Right cardiac atrium (tissue), 5 donors: ENCODE measurements at places on chromosomes 5 and 9.
A peak's percentile ranks its signal among the peaks of the same experiment; 100 is the strongest.

- DNase-seq = no peak
These were observed 98.6 kb downstream of the SLC1A3 start for GRCh38 chr5:36705055-36705454.

GRCh38 chr5:94746731-94747124 is 128.3 kb downstream of the SLF1 start:
- no peak for DNase-seq

DNA sequence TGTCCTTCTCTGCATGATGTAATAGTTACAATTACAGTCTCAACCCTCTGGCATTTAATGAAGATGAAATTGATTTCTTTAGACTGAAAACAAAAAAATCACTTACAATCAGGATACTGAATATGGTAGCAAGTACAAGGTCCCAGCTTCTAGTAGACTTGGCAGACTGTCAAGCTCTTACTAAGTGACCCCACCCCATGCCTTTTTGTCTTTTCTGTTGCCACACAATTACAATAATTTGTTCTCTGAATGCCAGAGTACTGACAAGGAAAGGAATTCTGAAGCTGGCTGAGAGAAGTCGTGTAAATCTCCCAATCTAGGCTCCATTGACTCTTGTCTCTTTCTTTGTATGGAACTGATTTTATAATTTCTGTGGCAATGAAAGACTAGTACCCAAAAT is 154.2 kb downstream of the TMC1 start:
- DNase-seq = no peak

- DNase-seq = no peak
These were observed 280.8 kb downstream of the SLIT3 start for GRCh38 chr5:169020102-169020501.

GRCh38 chr5:77844373-77844622 is 68.2 kb upstream of the TBCA start:
- no peak for DNase-seq

GRCh38 chr9:26955222-26955903 is 849 bp upstream of the IFT74 start:
- DNase-seq = no peak

GRCh38 chr5:142922223-142922952 is 152.2 kb downstream of the ARHGAP26 start:
- DNase-seq = no peak

GRCh38 chr9:80440724-80441123 is 869.0 kb downstream of the TLE4 start:
- DNase-seq = no peak

DNA sequence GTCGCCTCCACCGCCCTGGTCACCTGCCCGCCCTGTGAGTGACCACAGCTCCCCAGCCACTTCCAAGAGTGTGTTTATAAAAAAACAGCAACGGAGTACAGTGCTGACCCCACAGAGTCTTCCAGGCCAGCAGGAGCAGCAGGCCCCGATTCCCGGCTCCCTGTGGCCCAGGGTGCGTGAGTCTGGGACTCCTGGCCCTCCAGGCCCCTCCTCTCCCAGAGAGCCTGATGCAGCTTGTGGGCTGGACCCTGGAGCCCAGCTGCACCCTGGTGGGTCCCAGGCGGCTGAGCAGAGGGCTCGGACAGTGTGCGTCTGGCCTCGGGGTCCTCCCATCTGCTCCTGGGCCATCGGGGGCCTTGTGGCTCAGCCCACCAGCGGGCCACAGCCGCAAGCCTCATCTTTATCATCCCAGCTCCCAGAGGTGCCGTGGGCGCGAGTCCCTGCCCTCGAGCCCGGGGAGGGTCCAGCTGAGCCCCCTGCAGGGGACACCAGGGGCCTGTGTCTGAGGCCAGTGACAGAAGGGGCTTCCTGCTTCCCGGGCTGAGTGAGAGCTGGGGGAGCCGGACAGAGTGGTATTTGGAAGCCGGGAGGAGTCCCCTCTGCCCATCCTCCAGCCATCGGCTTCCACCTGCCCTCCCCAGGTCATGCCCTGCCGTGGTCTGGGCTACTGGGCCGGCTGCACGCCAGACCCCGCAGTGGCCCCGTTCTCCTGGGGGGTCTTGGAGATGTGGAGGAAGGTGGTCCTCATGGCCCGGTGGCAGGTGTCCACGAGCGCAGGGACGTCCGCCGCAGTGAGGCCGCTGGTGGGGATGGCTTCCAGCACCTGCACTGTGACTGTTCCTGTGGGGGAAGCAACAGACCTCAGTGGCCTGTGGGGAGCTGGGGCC is 10.6 kb downstream of the EGFL7 start:
- no peak for DNase-seq

GRCh38 chr9:10613419-10613818 is 617 bp upstream of the PTPRD start:
- DNase-seq = no peak

DNA sequence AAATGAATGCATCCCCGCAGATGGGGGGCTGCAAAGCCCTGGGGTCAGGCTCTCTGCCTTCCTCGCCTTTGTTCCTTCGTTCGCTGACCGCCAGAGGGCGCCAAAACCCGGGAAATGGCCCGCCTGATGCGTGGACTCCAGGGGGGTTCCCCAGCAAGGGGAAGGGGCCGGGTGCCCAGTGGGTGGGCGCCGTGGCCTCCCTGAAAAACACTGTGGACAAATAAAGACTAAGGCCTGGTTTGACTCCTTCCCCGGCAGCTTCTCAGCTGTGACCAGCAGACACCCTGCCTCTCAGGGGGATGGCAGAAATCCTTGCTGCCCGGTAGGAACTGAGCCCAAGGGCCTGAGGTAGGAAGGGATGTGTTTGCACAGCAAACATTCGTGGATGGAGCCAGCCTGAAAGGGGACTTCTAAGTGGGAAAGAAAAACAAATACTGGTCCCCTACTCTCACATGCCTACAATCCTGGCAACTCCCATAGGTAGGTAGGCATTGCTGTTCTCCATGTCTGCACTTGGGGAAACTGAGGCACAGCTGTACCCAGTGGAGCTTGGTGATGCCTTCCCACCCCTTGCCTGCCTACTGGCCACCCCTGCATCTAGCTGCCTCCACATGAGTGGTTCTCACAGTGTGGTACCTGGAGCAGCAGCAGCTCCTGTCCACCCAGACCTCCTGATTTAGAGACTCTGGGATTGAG is 57.7 kb downstream of the DUSP1 start:
- DNase-seq = peak; percentile 50

GRCh38 chr5:124751031-124751430 is 4.6 kb upstream of the ZNF608 start:
- no peak for DNase-seq

GRCh38 chr9:81964218-81965171 is 21.2 kb downstream of the SPATA31D3 start:
- DNase-seq = no peak

- no peak for DNase-seq
These were observed 8.3 kb downstream of the C9orf152 start for GRCh38 chr9:110199643-110200042.

DNA sequence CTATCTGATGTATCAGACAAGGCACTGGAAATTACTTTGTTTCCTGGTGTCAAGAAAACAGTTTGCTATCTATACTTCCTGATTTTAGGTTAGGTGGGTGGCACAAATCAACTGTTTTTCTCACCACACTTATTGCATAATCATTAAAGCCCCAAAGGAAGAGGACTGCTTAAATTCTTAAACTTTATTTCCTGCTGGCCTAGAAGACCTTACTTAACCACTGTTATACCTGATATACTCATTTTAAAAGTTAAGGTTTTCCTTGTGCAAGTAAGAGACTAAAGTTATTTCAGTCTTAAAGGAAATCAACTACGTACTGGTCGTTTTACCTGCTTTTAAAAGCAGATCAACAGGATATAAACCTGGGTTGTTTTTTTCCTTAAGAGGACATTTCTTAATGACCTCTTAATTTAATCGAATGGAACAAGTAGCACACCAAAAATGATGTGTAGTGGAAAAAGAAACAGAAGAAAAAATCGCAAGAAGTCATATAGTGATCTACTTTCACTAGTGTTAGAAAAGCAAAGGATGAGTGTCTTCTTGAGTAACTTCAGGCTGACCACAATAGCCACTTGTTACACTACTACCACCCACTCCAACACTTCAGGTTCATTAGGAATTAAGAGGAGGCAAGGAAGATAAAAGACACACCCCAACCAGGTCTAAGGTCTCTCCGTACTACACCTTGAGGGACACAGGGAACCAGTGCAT is 974 bp downstream of the CLINT1 start:
- no peak for DNase-seq

- DNase-seq = peak; percentile 44
These were observed 122.7 kb downstream of the WNK2 start for GRCh38 chr9:93306579-93307091.

GRCh38 chr5:52784737-52785136 is 3.0 kb upstream of the ITGA1 start:
- DNase-seq = no peak

DNA sequence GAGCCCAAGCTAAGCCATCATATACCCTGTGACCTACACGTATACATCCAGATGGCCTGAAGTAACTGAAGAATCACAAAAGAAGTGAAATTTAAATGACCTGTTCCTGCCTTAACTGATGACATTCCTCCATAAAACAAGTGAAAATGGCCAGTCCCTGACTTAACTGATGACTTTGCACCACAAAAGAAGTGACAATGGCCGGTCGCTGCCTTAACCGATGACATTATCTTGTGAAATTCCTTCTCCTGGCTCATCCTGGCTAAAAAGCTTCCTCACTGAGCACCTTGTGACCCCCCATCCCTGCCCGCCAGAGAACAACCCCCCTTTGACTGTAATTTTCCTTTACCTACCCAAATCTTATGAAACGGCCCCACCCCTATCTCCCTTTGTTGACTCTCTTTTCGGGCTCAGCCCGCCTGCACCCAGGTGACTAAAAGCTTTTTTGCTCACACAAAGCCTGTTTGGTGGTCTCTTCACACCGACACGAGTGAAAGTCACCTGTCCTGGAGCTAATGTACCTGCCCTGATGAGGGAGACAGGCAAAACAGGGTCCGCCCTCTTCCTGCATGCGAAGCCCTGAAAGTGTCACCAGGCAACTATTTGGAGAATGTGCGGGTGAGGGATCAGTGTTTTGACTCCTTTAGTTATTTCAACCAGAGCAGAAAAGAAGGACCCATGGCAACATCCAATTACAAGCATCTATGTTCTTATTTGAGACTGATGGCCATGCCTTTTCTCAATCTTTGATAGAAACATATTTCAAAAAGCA is 266.1 kb downstream of the SMARCA2 start:
- no peak for DNase-seq

GRCh38 chr5:134503937-134504437 is 21.5 kb upstream of the JADE2 start:
- peak; percentile 16 for DNase-seq

- DNase-seq = no peak
These were observed 73.5 kb downstream of the SLF1 start for GRCh38 chr5:94691949-94692348.

DNA sequence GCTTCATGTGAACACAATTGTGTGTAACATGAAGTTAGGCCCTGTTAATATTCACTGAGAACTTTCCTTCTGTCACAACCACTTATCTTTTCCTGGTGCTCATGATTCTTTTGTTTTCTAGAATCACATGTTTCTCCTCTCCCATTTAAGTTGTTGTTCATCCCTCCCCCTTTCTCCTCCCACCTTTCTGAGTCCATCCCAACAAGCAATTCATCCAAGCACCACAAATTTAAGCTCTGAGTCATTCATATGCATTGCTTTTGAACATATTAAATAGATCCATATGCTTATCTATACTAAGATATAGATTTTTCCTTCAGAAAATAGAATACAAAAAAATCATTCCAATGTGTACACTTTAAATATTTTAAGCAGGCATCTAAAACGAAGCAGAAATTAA is 75.2 kb upstream of the NFIB start:
- no peak for DNase-seq

- no peak for DNase-seq
These were observed 95.6 kb upstream of the SPOCK1 start for GRCh38 chr5:137594717-137595116.

DNA sequence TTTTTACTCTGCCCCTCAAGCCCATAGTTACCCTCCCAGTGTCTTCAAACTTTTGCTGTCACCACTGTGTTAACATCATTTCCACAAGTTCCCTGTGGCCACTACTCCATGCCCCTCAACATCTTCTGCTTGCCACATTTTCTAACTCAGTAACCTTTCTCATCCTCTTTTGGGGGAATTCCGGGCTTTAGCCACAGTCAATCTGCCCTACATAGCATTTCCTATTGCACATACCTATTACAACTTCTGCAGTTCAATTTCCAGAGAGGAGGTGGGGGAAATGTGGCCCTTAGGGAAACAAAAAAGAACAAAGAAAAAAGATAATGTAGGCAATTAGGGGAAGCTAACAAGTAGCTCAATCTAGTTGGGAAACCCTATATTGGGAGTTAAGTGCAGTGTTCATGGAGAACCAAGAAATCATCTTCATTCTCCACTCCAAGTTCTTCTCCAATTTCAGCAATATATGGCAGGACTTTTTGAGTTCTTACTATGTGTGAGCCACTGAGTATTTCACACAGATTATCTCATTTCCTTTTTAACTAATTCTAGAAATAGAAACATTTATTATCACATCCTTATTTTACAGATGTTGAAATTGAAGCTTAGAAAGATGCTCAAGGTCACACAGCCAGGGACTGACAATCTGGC is 40.2 kb upstream of the LPAR1 start:
- DNase-seq = no peak

DNA sequence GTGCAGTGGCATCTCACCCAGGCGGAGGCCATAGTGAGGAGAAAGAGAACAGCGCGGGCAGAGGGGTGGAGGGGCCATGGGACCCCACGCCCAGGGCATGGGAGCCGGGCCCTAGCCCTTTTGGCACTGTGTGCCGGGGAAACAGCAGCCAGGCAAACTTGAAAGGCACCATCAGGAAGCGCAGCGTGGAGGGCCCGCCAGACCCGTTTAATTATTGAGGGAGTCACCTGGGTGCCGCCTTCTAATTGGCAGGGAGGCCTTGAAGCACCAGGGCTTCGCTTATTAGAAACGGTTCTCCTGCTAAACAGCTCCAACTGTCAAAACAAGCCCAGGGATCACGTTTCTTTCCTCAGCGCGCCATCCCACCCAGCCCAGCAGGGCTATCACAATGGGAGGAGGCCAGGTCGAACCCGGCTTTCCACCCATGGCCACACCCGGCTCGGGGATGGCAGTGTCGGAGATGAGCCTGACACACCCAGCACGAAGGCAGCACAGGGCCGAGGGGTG is 104.6 kb upstream of the SARDH start:
- DNase-seq = no peak

GRCh38 chr5:10912435-10912834 is 151.4 kb upstream of the DAP start:
- DNase-seq = no peak

DNA sequence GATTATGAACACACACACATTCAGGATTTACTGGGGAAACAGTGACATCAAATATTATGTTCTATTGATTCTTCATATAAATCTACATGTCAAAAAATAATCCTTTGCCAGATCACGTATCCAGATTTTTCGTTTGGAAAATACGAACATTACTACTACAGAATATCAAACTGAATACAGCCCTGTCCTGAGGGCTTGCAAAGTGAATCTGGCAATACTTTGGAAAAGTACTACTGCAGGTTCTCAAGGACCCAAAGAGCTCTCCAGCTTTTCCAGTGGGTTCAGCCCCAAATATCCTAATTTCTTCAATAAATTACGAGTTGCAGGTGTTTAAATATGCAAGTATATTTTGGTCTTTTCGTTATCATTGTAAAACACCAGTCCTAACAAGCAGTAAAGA is 411 bp upstream of the NDUFS4 start:
- no peak for DNase-seq
